ENCODE measurements at places on chromosomes 11 and 22.

DNA sequence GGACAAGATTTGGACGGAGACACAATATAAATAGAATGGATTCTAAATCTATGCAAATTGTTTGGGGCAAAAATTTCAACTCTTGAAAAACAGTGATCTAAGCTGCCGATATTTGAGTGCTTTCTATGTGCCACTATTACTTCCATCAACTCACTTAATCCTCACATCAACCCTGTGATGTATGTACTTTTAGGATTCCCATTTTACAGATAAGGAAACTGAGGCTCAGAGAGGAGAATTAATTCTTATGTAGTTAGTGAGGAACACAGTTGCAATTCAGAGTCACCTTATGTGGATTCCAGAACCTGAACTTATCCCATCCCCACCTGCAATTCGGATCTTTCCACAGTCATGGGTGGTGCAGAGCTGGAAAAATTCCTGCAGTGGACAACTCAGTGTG lies 60.3 kb downstream of the TSPAN18 start:
- ATAC-seq, result no peak

- ATAC-seq, result peak; percentile 76
These were observed 11.1 kb downstream of the POLR3H start for GRCh38 chr22:41532908-41533825.

GRCh38 chr11:57648801-57649735 lies 644 bp downstream of the YPEL4 start:
- no peak for ATAC-seq

DNA sequence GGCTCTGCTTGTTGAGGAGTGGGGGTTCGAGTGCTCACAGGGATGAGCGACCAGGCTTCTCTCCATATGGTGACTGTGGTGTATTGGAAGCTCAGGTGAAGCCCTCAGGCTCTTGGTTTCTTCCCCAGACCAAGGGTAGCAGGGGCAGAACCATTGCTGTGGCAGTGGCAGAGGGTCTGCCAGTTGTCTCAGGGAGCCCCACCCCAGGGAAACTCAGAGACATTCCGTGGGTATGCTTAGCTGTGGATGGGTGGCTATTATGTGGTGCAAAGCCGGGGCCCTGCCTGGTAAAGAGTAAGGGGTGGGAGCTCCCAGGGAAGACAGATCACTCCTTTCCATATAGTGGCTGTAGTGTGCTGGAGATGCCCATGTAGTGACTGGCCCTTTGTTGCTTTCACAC lies 167.8 kb downstream of the DLG2 start:
- no peak for ATAC-seq

DNA sequence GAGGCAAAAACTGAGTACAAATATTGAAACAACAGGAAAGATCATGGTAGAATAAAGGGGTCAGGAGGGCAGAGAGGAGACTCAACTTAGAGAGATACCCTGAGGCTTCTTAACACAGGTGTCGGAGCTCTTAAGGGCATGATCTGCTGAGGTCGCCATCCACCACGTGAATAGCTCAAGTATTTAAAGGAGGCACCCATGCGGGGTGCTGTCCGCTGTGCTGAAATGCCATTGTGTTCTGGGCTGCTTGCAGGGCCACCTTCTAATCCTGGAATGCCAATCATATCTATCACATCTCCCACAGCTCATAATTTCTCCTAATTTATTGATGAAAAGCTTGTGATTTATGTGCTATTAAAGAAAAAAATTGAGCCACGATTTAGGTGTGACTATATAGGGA lies 90.2 kb downstream of the SEZ6L start:
- ATAC-seq, result no peak

GRCh38 chr11:33211153-33211552 lies 46.0 kb upstream of the HIPK3 start:
- ATAC-seq, result no peak

DNA sequence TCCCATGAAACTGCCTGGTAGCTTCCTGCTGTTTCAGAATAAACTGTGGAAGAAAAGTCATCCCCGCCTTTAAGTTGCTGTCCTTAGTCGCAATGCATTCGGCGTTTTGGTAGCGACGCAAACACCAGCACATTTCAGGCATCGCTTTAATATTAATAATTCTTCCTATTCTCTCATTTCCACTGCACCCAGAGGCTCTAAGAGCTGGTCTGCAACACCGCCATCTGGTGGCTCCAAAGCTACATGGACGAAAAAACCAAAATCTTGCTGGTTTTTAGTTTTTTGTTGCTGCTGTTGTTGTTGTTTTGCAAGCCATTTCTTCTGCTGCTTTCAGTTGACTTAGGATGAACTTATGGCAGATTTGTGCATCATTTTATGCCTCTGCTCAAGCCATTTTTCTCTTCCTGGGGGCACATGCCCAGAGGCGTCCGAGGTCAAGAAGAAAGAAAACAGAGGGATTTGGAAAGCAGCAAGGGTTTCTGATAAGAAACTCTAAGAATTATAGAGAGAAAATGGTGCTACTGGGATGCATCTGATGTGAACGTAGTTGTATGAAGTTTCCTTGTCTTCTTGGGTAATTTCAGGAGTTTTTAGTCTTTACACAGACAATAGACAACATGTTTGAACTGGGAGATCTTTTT lies 345.4 kb upstream of the KIRREL3 start:
- no peak for ATAC-seq

GRCh38 chr11:64834723-64835615 lies 9.5 kb downstream of the CDC42BPG start:
- ATAC-seq, result no peak

DNA sequence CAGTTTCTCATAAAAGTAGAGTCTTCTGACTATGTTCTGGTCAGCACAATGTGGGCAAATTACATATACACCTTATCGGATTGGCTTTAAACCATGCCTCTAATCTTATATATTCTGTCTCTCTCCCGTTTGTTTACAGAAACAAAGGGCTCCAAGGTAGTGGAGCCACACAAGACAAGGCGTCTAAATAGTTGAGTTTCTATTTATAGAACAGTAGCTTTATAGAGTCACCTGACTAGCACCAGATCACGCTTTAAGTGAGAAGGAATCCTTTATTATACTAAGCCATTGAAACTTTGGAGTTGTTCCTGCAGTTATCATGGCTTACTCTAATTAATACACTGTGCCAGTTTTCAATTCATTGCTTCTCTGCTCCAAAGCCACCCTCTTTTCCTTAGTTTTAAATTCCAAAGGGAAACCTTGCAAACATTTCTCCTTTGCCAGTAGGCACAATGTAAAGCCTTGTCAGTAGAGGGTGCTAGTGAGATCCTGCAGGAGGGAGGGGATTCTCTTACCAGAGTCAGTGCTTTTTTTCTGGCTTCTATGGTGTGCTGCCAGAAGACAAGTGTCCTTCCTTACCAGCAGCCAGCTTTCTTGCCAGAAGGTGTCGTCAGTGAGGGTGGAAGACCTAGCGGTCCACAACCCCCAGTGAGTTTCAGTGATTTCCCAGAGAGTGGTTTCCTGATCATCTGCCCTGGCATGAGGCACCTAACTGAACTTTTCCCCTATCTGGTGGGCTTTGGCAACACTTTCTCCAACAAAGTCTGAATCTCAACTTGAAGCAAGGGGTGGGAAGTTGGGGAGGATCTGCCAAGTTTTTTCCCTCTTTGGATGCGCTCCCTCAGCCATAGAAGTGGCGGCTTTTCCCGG lies 71.7 kb downstream of the RAB38 start:
- ATAC-seq, result no peak

- ATAC-seq, result no peak
These were observed 30.2 kb upstream of the B3GNT6 start for GRCh38 chr11:77003963-77004362.

- no peak for ATAC-seq
These were observed 2.4 kb downstream of the CSDC2 start for GRCh38 chr22:41563051-41563711.

- no peak for ATAC-seq
These were observed 53.0 kb upstream of the LMO2 start for GRCh38 chr11:33944693-33945424.

GRCh38 chr11:133271871-133272776 lies 260.2 kb downstream of the OPCML start:
- no peak for ATAC-seq

GRCh38 chr11:83475760-83476159 lies 189.6 kb upstream of the CCDC90B start:
- no peak for ATAC-seq

GRCh38 chr11:112249871-112250610 lies 10.6 kb downstream of the PLET1 start:
- no peak for ATAC-seq

GRCh38 chr11:115765803-115766239 lies 261.6 kb upstream of the CADM1 start:
- ATAC-seq, result no peak

GRCh38 chr22:48145738-48146137 lies 1383.3 kb downstream of the TBC1D22A start:
- ATAC-seq, result no peak

GRCh38 chr11:13335319-13335718 lies 57.7 kb downstream of the BMAL1 start:
- ATAC-seq, result no peak
